ENCODE measurements at places on chromosomes 5 and 9.

DNA sequence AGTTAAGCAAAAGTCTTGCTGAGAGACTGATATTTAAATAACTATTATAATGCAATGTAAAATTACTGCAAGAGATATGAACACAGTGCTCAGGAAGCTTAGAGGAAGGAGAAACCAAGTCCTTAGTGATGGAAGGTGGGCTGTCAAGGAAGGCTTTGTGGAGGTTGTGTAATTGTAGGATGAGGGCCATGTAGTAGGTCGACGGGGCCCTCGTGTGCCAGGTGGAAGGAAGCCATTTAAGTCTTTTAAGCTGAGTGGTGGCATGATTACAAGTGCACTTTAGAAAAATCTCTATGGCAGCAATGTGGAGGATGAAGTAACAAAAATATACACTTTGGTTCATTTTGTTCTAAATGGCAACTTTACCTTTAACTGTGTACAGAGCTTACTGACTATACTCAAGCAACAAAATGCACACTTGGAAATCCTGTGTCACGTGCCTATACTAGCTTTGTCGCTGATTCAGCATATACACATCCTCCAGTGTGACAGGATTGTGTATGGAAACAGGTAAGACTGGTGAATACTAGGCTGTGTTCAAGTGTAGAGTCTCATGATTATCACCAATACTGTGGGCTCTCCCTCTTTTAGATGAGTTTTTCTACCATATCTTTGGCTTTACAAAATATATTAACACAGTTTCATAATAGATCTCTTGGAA lies 78.6 kb downstream of the TMC1 start:
- no peak for DNase-seq

GRCh38 chr9:137017791-137018497 lies 10.1 kb downstream of the ABCA2 start:
- DNase-seq, result no peak

GRCh38 chr5:18216016-18216415 lies 581.8 kb downstream of the TAF11L14 start:
- no peak for DNase-seq

DNA sequence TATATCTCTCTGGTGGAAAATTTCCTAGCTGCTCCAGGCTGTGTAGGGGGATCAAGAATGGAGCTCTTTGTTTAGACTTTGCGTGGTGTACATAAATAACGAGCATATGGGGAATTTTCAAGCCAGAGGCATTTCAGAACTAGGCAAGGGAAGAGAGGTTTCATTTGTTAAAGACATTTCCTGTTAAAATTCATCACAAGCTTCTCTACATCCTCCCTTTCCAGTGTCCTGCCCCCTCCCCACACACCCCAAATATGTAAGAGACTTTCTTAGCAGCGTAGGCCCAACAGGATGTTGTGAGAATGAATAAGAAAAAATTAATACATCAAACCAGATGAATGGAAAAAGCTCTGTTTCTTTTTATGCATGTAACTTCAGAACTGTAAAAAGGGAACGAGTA lies 150.3 kb downstream of the GPBP1 start:
- no peak for DNase-seq

DNA sequence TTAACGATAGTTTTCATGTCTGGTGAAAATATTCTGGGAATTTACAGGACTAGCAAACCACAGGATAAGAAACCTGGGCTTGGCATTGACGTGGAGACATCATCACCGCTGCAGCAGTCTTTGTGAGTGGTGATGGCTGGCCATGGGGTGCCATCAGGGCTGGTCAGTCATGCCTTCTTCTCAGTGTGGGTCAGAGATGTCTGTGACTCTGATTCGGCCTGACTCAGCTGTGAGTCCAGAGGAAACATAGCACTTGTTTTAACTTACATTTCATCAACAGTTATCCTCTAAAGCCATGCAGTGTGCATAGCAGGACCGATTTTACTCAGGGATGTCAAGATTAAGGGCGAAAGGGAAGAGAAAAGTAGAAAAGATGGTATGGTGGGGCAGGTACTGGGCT lies 33.2 kb upstream of the CYFIP2 start:
- no peak for DNase-seq

DNA sequence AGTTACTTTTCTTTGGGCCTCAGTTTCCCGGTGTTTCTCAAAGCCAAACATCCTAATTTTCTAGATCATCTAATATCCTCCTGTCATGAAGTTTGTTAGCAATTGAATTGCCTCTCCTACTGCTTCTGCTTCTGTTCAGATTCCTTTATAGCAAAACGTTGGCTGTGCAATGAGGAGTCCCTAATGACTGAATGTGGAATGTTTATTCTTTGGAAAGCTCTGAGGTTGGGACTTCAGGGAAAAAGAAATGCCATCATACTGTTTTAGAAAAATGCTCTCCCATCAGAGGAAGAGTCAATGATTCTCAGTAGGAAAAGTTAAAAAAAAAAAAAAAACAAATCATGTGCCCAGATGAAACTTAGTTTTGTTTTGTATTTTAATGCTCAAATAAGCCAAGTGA lies 268.7 kb upstream of the PAPPA start:
- DNase-seq, result no peak

DNA sequence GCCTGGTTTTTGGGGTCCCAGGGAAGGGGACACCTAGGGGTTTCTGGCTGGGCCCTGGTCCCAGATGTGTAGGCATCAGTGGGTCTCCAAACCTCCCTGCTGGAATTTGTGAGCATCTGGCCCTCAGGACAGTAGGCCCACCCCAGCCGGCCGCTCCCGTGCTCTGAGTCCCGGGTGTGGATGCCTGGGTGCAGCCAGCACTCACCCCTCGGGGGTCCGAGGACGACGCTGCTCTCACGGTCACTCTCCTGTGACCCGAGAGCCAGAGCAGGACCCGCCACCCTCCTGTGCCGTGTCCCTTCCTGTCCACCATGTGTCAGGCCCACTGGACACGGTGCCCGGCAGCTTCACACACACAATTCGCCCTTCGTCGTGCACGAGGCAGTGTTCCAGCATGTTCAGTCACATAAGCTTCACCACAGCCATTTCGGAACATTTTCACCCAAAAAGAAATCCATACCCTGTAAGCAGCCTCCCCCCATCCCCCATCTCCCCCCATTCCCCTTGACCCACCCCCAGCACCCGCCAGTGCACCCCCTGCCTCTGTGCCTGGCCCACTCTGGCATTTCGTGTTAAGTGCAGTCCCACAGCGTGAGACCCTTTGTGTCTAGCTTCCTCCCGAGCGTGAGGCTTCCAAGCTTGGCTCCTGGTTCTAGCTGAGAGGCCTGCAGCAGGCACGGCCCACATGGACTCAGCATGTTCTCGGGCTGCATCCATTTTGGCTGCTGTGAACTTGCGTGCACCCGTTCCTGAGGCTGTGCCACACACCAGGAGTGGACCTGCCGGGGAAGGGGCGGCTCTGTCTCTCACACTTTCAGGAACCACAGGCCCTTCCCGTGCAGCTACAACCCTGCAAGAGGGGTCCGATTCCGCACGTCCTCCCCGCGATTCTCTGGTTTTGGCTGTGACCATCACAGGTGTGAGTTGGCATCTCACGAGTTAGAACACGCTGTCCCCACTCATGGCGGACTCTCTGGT lies 40.5 kb downstream of the NKD2 start:
- no peak for DNase-seq

GRCh38 chr5:87081511-87082372 lies 185.9 kb upstream of the RASA1 start:
- no peak for DNase-seq

DNA sequence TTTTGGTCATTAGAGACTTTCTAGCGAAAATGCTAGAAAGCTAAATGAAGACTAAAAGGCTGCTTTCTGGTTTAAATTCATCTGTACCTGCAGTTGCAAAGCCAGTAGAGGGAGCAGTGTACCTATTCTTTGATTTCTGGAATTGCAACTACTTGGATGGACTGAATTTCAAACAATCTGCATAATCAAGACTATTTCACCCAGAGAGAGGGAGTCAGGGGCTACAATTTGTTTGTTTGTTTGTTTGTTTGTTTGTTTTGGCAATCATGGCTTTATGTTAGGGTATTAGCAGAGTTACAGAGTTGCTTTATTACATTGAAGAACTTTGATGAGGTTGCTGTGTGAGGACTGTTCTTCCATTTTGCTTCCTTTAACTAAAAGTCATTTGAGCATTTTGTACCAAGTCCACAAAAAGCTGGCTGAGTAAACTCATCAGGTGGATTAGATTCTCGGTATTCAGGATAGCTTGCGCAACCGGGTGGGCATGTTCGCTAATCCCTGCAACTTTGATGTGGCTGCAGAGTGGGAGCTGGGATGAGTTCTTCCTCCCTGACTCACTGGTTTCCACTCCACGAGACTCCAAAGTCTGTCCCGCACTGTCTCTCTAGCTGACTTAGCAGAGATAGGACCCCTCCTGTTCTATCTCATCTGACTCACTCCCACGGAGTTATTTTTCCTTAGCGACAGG lies 80.0 kb upstream of the TUT7 start:
- DNase-seq, result no peak

DNA sequence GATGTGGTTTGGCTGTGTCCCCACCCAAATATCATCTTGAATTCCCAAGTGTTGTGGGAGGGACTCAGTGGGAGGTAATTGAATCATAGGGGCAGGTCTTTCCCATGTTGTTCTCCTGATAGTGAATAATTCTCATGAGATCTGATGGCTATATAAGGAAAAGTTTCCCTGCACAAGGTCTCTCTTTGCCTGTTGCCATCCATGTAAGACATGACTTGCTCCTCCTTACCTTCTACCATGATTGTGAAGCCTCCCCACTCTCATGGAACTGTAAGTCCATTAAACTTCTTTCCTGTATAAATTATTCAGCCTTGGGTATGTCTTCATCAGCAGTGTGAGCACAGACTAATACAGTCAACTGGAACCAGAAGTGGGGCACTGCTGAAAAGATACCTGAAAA lies 262.4 kb upstream of the RFX3 start:
- DNase-seq, result no peak

GRCh38 chr9:33233626-33234342 lies 6.2 kb upstream of the SPINK4 start:
- no peak for DNase-seq

DNA sequence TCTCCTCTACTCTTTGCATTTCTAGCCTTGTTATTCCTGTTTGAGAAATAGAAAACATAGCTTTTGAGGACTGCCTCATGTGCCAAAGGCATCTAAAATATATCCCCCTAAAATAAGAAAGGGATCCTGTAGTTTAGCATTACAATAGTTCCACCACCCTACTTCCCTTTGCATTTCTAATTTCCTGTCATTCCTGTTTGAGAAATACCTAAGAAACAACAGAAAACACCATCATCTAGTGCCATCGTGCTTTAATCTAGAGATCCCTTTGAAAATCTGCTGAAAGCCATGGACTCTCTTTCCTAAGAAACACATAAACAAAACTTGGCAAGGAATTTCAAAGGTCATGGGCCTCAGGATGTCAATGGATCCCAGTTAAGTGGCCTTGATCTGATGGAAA lies 7.5 kb downstream of the CLK4 start:
- DNase-seq, result no peak

DNA sequence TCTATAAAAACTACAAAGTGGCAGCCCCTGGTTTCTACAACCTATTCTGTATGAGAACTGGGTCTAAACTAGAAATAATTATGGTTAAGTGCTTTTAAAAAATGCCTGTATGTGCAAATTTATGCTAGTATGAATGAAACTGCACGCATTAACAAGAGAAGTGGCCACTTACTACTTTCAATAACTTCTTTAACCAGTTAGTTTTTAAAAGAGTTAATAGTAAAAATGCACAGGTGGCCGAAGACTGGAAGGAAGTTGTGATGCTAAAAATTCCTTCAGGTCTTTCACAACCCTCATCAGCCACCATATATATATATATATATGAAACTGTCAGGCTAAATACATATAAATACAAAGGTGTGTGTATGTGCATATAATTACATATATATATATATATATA lies 36.8 kb downstream of the SHISAL2B start:
- no peak for DNase-seq

DNA sequence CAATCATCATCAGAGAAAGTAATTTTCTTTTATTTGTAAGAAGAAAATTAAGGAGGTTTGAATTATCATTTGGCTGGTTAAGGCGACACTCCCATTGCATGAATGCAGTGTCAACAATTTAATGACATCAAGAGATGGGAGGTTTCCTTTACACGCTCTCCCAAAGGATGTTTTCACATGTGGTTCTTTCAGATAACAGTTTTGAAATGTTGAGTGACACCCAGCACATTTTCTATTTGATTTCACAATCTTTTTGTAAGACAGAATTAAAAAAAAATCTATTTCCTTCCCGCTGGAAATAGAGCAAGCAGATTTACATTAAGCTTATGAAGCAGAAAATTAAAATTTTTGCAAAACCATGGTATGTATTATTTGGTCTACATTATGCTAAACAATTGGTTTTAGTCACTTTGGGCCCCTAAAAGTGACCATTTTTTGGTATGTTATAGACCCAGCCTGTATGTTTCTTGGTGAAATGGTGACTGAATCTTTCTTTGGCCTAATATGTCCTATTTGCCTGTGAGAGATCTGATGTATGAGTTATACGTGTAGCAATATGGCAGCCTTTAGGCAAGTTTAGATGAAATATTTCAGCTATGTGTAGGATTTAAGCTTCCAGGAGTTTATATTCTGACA lies 18.9 kb upstream of the ANKRD55 start:
- DNase-seq, result no peak

DNA sequence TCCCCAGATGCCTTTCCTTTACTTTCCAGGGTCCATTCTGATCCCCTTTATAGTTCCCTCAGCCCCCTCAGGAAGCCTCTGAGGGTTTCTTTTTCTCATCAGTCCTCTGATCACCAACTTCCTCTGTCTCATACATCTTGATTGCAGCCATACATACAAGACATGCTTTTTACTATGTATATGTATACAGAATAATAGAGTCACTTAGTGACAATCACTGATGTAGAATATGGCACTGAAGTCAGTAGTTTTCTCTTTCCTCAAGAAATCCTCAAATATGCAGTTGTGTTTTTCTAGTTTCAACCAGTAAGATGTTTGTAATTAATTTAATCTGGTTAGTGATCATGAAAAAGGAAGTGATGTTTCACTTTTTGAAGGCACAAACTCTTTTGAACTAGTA lies 364.1 kb downstream of the MAN2A1 start:
- DNase-seq, result no peak

GRCh38 chr5:50445296-50445949 lies 4.3 kb upstream of the EMB start:
- DNase-seq, result no peak

DNA sequence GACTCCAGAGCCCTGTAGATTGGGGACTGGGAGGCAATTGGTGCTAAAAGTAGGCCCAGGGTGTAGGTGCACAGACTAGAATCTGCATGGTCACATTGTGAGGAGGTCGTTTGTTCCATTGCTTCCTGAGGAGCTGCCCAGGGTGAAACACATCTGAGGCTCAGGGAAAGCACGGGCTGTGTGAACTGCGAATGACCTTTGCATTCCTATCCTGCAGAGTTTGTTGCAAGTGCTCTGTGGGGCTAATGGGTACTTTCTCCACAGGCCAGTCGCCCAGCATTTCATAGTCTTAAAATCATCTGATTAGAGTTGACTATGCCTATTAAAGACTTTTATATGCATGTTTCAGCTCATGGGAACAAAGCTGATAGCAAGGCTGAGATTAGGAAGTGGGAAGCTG lies 14.4 kb upstream of the SLC46A2 start:
- DNase-seq, result no peak
